ENCODE measurements at places on chromosomes 11 and 22.

DNA sequence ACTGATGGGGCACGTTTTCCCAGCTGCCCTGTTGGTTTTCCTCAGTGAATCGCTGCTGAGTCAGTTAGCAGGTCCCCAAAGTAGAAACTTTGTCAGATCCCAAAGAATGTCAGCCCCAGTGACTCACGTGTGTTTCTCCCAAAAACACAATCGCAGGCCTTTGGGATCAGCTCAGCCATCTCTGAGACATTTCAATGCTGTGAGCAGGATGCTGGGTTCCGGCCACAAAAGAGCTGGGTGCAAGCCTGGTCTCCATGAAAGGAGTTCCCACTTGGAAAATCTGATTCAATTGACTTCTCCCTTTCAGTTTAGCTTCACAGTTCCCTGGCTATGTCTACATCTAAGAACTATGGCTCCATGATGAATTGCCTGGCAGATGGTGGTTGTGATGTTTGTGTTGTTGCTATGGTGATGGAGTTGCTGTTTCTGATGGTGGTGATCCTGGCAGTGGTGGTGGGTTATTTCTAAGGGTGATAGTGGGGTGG is 28.0 kb downstream of the MYEOV start:
- DNase-seq: no peak

DNA sequence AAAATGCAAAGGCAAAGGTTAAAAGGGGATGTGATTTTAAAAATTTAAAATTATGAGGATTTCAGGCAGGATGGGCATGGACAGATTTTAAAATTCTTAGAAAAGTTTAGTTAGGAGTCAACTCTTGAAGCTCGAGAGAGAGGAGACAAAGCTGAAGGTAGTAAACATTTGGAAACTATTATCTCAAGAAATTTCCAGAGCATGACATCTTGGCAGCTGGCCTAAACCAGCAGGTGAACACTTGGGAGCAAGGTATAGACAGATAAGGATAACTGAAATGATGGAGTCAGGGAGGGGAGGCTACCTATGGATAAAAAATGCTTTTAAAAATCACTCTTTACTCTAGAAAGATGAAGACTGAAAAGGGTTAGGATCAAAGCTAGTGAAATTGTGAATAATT is 13.7 kb downstream of the POU2AF3 start:
- DNase-seq: no peak

GRCh38 chr11:128734103-128734831 is 40.4 kb downstream of the FLI1 start:
- no peak for DNase-seq

DNA sequence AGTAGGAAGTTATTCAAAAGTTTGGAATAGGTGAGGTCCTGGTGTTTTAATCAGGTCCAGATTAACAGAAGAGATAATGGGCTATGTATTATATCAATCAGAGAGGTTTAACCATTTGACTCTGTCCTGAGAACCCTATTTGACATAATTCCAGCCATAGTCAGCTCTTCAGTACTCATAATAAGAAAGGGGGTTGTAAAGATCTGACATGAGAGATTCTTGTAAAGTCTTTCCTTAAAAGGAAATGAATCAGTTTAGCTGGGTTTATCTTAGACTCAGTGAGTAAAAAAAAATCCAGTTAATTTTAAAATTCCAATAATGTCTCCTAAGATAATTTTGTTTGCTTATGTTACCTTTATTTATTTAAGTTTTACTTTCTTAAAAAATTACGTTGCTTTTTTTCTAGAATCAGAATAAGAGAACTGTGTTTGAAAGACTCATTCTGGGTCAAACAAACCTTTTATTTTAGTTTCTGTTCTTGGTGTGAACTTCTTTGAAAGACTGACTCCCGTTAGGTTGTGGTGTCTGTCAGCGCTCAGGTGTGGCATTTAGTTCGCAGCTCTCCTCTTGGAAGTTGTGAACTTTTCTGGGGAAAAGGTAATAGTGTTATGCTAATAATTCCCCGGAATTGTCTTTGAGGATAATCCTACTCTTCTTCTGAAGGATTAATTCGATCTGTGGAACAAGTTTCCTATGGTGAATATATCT is 20.5 kb downstream of the NUCB2 start:
- no peak for DNase-seq

DNA sequence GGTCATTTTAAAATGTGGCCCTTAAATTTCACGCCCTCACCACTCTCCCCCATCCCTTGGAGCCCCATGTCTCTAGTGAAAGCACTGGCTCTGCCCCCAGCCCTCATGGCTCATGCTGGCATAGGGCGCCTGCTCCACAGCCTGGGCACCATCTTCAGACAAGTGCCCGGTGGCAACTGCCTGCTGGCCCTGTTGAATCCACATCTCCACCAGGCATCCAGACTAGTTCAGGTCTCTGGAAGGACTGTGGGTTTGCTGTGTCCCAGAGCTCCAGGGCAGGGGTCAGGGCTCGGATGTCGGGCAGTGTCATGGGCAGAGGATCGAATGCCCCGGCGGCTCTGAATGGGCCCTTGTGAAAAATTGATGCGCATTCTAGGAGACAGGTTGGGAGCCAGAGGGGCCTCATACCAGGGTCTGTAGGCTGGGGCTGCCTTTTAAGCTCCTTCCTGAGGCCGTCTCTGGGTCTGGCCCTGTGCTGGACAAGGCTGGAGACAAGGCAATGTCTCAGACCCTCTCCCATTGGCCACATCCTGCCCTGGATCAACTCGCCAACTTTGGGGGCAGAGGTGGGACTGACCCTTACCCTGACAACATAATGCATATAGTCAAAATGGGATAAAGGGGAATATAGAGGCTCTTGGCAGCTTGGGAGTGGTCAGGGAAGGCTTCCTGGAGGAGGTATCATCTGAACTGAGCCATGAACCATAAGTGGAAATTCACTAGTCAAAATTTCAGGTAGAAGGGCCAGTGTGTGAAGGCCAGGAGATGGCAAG is 1.2 kb downstream of the MYO7A start:
- no peak for DNase-seq

- no peak for DNase-seq
These were observed 26.7 kb downstream of the GRAP2 start for GRCh38 chr22:39927544-39927943.

- DNase-seq: no peak
These were observed 18.9 kb downstream of the IFT27 start for GRCh38 chr22:36756746-36757655.

- no peak for DNase-seq
These were observed 483.3 kb upstream of the ARHGAP42 start for GRCh38 chr11:100203789-100204188.

DNA sequence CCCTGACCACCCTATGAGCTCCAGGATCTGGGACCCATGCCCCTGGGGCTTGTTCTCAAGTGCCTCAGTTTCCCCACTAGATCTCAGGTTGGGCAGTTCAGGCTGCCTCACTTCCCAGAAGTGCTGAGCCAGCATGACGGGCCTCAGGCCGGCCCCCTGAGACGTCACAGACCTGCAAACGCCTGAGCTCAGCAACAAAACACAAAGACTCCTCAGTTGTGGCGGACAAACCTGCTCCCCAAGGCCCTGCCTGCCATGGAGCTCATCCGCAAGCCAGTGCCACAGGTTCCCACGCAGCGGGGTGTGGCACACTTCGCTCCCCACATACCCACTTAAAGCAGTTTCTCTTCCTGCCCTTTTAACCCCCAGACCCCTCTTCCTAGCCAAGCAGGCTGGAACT is 45.2 kb downstream of the NECTIN1 start:
- no peak for DNase-seq

- no peak for DNase-seq
These were observed 1.9 kb downstream of the ACR start for GRCh38 chr22:50739894-50740293.

DNA sequence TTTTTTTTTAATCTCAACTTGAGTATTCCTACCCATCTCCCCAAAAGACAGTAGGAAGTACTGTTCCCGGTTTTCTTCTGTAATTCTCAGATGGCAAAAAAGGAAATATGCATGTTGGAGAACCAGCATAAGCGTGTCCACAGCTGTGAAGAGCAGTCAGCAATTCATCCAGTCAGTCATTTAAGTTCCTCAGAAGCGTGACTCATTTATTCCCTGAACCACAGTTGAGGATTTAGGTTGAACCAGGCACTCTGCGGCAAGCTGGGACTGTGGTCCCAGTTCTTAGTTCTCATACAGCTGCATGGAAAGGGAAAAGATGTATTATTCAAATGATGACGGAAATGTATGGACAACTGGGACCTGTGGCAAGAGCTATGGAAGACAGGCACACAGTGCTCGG is 61.0 kb upstream of the MYO18B start:
- DNase-seq: no peak

GRCh38 chr11:44531116-44531504 is 34.4 kb upstream of the CD82 start:
- DNase-seq: no peak

DNA sequence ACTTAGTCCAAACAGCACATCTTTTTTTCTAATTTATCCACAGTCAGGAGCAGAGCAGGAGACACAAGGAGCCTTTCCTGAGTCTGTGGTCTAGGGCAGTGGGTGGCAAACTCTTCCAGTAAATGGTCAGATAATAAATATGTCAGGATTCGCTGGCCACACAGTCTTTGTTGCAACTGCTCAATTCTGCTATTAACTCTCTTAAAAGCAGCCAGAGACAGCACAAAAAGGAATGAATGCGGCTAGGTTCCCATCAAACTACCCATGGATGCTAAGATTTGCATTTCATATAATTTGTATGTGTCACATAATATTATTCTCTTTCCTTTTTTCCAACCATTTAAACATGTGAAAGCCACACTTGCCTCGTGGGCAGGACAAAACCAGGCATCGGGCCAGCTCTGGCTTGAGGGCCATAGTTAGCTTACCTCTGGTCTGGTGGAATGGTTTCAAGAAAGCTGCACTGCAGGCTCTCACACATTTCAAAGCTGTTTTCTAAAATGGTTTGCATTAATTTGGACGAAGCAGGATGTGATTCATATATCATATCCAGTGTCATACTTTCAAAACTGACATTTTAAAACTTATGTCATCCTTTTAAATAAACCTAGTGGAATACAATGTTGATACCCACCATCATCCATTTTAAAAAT is 64.7 kb upstream of the CD5 start:
- DNase-seq: no peak

- no peak for DNase-seq
These were observed 11.0 kb upstream of the AMOTL1 start for GRCh38 chr11:94757037-94757735.

DNA sequence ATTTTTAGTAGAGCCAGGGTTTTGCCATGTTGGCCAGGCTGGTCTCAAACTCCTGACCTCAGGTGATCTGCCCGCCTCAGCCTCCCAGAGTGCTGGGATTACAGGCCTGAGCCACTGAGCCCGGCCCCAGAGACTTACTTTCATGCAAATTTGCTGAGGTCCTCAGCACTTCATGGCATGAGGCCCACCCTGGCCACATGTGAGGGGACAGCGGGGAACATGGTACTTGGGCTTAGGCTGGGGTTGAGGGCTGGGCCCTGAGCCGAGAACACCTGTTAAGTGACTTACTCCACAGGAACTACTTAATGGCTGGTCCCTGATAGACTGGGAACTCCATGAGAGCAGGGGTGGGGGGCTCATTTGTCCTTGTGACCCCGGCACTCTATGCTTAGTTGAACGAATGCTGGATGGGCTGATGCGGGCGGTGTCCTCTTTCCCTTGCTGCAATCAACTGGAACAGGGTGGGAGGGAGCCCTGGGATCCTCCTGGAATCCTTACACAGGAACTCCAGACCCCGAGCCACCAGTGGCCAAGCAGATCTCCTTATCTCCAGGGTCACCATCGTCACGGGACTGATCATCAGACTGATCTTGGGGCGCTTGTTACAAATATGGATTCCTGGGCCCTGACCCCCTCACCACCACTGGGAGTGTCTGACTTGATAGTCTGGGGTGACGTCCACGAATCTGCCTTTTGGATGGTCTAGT is 1.0 kb downstream of the VSIG10L2 start:
- no peak for DNase-seq

DNA sequence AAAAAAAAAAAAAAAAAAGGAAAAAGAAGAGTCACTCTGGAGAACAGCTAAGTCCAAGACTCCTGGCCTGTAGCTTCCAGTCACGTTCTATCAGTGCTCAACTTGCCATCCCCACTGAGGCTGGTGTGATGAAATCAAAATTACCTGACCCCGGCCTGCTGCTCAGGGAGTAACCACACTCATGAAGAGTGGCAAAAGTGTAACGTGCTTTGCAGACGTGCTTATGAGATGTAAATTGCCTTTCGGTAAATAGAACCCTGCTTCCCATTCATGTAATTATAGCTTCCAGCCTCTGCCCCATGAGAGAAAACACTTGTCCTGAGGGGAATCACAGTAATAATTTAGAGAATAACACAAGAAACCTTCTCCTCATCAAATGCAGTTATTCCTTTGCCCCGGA is 28.2 kb upstream of the CHKA start:
- DNase-seq: no peak

- DNase-seq: peak; percentile 90
These were observed 81.6 kb downstream of the CCDC81 start for GRCh38 chr11:86456075-86456939.

DNA sequence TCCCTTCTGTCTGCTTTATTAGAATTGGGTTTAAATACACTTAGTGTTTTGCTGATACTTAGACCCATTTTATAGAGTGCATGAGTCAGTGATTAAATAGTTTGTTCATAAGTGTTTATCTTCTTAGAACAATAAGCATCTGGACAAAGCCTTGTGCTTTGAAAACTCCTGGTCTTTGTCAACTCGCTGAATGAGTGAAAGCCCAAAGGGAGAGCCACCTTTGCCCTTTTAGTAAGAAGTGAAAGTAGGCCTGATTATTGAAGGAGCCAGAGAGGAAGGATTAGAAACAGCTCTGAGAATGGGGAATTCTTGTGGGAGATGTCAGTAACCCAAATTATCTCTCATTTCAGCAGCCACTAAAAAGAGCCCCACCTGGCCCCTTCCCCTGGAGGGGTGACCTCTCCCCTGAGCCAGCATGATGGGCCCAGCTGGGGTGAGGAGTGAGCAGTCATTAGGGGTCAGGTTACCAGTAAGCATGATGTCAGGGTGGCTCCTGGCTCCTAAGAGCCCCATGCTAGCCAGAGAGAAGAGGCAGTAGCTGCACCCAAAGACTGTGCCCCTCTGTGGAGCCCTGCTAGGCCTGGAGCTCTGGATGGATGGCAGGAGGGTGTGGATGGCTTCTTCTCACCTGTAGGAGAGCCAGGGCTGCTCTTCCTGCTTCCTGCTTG is 125.1 kb upstream of the E2F8 start:
- DNase-seq: peak; percentile 57

DNA sequence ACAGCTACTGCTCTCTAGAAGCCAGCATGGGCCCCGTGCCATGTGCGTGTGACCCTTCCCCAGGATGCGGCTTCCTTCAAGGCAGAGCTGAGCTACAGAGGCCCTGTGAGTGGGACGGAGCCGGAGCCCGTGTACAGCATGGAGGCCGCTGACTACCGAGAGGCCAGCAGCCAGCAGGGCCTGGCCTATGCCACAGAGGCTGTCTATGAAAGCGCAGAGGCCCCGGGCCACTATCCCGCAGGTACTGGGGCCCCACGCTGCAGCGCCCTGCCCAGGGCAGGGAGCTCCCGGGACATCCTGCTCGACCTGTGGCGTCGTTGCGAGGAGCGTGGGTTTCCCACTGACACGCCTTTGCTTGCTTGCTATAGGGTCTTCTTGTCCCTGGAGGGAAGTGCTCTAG is 34.7 kb downstream of the CTTN start:
- DNase-seq: no peak

DNA sequence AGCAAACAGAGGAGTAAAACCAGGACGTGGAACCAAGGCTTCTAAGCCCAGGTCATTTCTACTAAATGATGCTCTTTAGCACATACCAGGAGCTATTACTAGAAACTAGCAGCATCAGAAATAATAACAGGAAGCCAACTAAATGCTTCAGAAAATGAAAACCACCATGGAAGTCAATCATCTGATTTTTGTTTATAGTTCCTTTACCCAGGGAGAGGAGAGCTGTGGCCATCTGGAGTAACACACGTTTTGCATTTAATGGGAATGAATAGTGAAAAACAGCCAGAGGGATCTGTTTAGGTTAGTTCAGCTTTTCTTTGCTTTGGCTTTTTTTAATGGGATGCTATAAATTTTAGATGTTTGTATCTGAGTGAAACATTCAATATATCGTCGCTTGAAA is 250.7 kb upstream of the ARHGAP20 start:
- no peak for DNase-seq
